ENCODE measurements at places on chromosomes 2 and 18.

DNA sequence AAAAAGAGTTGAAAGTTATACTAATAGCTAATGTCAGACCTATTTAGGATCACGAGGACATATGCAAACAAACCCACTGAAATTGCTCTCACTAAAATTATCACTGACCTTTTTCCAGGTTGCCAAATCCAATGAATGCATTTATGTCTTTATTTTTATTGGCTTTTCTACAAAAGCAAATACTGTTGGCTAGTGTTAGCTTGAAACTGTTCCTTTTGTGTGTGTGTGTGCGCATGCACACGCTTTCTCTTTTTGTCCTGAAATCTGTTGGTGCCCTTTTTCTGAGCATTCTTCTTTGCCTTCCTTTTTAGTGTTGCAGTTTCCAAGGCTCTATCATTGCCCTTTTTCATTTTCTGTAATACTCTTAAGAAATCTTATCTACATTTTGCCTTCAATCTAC, 1269.2 kb downstream of the LRP1B start:
- no peak for DNase-seq

- no peak for DNase-seq
Measured at GRCh38 chr2:233387667-233388528, 33.6 kb downstream of the DGKD start.

DNA sequence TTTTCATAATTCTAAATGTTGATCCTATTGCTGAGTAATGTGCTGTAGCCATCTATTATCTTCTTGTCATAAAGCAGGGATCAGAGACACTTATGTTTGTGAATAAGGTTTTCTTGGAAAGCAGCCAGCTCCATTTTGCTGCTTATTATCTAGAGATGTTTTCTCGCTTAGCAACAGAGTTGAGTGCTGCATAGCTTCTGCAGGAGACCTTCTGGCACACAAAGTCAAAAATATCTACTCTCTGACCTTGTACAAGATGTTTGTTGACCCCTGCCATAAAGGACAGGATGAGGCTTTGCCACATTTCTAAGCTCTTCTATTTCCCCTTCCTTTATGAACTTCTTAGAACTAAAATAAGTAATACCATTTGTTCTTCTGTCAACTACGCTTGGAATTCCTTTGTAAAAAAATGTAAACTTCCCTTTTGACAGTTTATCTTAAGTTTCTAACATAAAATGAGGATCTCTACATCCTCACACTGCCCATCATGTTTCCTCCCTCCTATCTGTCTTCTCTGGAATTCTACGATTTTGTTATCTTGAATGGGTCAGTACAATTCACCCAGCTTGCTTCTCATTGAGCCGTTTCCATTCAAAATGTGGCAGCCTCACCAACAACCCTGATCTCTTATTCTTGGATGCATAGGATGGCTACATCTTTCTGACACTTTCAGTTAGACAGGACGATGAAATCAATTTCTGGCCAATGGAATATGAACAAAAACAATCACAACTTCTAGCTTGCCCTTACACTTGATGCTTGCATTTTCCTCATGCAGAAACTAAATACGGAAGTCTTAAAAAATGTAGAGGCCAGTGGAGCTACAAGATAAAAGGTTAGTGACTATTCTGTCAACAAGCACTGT, 1377.0 kb downstream of the SUCLG1 start:
- DNase-seq, result no peak

- DNase-seq, result no peak
Measured at GRCh38 chr2:216657086-216657855, 24.1 kb downstream of the IGFBP2 start.

- DNase-seq, result no peak
Measured at GRCh38 chr2:180828756-180829155, 151.6 kb upstream of the UBE2E3 start.

DNA sequence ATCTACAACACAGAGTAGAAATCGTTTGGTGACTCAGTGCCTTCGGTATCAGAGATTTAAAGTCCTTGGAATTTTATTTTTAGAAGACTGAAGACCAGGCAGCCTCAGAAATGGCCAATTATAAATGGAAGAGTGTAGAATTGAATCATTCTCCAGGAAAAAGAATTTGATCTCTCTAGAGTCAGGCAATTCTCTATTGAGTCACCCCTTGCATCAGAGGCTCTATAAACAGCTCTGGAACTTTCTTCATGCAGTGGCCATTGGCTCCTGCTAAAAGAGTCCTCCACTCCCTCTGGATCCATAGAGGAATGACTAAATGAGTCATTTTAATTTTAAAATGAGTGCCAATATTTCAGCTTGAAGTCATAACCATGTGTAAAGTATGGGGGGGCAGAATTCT, 816.2 kb downstream of the TDRD15 start:
- no peak for DNase-seq

DNA sequence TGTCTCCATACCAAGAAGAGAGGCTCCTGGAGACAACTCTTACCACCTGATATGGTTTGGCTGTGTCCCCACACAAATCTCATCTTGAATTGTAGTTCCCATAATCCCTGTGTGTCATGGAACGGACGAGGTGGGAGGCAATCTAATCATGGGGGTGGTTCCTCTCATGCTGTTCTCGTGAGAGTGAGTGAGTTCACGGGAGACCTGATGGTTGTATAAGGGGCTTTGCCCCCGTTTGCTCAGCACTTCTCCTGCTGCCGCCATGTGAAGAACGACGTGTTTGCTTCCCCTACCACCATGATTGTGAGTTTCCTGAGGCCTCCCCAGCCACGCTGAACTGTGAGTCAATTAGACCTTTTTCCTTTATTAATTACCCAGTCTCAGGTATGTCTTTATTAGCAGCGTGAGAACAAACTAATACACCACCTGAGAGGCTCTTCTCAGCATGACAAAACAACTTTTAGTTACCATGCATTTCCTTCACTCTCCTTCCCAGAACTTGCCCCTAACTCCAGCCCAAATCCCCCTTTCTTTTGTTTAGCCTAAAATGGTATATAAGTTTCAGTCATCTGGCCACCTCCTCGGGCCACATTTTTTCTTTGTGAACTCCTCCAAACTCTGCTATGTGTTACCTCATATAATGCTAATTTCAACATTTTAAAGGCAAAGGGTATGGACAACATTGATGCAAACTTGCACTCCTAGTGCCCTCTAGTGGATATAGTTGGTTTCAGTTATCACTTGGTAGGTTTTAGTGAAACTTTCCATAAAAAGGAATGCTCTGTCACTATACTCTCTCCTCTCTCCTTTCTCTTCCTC, 58.6 kb upstream of the SLC25A52 start:
- DNase-seq, result peak; percentile 43

DNA sequence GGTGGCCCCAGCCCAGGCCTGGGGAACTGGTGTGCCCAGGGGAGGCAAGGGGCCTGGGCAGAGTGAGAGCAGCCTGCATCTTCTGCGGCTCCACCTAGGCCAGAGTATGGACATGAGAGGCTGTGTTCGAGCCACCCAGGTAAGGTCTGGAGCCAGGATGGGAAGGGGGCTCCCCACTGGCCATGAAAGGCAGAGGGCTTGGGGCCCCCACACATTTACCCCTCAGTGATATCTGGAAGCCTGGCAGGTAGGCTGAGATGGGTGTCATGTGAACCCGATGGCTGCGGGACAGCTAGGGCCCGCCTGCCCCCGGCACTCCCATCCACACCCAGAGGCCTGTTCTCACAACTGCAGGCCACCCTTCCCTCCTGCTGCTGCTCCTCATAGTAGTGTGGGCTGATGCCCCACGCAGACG, 13.2 kb downstream of the ADRA2B start:
- no peak for DNase-seq

GRCh38 chr2:223383315-223383714, 218.8 kb downstream of the SCG2 start:
- DNase-seq, result no peak

GRCh38 chr2:180670302-180671003, 310.0 kb upstream of the UBE2E3 start:
- DNase-seq, result no peak

- no peak for DNase-seq
Measured at GRCh38 chr2:26558271-26559043, 80.5 kb upstream of the OTOF start.

- no peak for DNase-seq
Measured at GRCh38 chr2:29878898-29879297, 42.5 kb downstream of the ALK start.

DNA sequence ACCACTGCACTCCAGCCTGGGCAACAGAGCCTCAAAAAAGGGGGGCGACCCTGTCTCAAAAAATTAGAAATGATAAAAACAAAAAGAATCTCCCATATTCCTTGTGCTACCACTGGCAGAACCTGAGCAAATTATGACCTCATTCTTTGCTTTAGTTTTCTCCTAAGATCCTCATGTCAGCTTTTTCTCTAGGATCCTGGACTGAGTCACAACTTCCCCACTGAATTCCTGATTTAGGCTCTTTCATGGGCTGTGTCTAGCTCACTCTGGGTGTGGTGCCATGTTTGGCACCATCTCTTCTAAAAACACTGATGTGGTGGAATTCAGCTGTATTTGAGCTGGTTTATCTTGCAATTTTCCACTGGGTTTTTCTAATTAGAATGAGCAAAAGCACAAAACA, 37.1 kb downstream of the EXOC6B start:
- DNase-seq, result no peak

DNA sequence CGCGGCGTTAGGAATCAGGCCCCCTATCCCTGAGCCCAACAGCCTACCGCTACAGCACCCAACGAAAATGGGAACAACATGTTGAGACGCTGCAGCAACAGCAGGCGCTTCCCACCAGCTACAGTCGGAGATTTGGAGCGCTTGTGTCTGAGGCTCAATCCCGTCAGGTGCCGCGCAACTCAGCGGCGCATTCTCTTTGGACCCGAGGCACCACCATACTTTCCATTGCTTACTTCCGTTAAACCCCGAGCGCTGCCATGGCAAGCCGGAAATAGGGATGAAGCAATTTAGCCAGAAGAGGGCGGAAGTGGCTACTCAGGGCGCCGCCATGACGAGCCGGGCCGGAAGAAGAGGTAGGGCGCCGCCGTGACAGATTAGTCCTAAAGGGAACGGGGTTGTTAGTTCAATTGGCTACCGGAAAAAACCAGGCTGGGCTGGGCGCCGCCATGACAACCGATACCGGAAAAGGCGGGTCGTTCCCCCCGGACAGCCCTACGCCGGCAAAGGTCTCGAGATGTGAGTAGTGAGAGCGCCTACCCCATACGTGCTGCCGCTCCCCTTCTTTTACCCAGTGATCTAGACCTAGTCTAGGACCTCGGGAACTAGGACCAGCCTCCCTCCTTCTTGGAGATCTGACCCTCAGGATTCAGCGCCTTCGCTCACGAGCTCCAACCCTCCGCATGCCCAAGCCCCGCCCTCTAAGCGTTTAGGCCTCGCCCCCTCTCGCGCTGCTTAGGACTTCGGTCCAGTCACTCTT, at the start of gene CHCHD5:
CHCHD5 (plus strand) TSS at position 476 of the 757 bp plus-strand sequence; CDS start at position 515, 39 bp downstream.
- DNase-seq, result peak; percentile 96

DNA sequence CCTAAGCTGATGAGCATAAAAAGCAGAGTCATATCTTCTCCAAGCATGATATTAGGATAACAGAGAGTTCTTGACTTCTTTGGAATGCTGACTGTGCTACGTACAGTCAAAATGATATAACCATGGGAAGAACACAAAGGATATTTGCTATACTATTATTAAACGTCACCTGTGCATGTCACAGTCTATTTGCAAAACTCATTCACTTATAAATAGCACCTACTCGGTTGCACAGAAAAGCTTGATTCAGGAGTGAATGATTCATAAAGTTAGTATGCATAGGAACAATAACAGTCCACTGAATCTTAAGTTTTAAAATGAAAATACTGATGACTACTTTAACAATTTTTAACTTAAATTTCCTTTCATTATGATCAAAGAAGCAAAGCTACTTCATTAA, 83.3 kb downstream of the SP3 start:
- no peak for DNase-seq

GRCh38 chr18:60120231-60120750, 220.5 kb downstream of the PMAIP1 start:
- no peak for DNase-seq

DNA sequence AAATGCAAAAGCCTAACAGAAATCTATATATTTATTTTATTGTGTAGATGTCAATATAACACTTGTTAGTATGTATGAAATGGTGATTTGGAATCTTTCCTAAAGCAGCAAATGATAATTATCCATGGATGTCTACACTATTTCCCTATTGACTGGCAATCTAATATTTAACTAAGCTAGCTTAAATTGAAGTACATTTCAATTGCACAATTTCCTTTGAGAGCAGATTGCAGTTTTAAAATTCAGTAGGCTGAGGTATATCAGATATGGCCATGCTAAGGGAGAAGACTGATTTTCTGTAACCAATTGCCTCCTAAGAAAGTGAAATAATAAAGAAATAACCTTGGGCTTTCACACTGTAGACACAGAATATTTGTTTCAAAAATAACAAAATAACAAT, 90.1 kb upstream of the KCNJ3 start:
- DNase-seq, result no peak

DNA sequence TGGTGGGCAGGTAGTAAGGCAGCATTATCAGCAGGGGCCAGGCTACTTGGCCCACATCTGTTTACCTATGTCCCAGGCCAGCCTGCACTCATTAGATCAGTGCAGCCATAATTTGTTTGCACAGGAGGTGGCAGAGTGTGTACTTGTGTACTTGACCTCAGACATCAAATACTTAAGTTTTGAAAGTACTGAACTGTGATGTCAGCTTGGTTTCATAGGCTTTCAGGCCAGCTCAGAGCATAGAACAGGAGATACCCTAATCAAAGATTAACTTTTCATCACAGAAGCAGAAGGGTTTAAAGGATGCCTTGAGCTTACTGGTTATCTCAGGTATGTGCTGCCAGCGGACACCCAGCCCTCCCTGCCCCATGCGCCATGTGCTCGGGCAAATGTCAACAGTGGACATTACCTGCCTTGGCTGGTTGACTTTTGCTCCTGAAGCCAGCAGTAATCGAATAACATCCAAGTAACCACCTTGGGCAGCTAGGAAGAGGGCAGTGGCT, 33.2 kb downstream of the ANKRD29 start:
- no peak for DNase-seq

DNA sequence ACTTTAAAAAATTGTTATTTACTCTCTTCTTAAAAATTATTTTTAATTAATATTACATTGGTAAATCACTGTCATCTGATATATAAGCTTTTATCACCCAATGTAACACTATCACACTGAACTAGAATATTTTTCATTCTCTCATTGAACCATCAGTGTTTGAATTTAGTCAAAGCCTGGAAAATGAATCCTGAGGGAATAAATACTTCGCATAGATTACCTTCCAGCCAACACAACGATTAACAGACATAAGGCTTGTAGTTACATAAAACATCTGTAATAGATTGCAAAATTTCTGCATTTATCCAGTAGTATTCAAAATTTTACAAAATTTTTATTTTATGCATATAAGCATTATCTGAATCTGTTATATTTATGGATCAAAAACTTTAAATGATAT, 314.9 kb downstream of the ERBB4 start:
- DNase-seq, result no peak

DNA sequence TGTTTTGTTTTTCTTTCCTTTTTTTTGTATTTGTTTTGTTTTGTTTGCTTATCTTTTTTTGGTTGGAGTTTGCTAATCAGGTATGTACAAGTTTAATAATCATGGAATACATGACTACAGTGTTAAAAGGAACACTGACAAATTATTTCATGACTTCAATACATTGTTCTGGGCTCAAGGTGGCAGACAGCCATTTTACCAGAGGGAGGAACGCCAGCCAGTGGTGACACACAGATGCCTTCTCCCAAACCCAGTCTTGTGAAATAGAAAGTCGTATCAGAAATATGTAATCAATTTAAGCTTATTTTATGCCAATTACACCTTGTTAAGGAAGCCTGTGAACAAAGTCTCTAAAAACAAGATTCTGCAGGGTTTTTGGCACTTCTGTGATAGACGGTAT, 264.0 kb upstream of the EPHA4 start:
- no peak for DNase-seq

GRCh38 chr2:128486640-128487375, 168.1 kb upstream of the HS6ST1 start:
- DNase-seq, result no peak
